Left lobe of liver (tissue), 2 donors: ENCODE measurements at places on chromosomes 1 and 21.

DNA sequence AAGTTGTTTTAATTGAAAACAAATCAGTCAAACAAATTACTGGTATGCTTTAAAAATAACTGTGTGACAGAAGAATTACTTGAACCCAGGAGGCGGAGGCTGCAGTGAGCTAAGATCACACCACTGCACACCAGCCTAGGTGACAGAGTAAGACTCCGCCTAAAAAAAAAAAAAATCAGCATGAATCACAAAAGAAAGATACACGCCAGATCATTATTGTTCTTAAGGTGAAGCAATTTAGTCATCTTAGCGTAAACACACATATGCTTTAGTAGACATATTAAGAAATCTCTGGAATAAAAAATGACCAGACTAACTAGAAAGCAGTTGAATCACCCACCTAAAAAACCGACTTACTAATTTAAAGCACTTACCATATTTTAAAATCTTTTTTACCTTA, 20.2 kb downstream of the RERE start:
- DNase-seq, result no peak

DNA sequence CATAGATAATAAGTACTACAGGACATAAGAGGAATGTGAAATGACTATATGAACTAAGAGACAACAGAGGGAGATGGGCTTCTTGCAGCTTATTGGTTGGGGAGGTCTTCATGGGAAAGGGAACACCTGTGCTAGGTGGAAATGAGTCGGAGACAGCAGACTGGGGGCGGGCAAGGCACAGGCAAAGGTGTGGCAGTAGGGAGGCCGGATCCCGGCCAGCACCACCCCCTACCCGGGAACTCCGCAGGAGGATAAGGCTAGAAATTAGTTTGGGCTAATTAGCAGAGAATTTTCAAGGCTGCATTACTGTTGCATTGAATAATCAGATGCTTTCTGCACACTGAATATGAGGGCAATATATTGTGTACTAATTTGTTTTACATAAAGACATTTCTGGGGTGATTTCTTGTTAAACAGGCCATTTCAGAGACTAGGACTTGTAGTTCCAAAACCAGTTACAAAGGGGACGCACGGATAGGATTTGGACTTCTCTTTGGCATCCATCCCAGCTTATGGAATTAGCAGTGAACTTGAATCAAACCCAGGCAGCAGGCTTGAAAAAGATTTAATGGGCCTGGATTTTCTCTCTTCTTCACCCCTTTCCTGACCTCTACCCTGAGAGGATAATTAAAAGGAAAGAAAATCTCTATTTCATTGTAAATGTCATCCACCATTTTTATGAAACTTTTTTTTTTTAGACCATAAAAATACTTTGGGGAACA, 2.2 kb upstream of the HUNK start:
- no peak for DNase-seq

DNA sequence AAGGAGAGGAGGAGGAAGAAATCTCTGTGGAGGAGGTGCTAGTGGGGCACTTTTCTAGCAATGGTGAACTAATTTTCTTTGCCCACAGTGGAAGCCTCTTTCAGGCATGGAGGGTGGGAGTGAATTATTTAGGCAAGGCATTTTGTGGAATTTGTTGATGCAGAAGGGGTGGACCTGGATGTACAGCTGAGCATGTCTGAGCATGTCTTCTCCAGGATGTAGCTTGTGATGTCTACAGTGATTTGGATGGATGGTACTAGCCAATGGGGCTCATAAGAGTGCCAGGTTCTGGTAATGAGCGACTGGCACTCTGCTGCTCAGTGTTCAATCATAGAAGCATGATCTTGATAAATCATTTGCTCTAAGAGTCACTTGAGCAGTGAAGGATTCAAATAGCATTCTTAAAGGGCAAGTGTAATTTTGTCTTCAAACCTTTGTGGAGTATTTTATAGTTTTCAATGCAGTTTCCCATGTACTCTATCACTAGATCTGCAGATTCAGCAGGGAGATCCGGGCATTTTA, 153.9 kb upstream of the LMO4 start:
- no peak for DNase-seq

- no peak for DNase-seq
Measured at GRCh38 chr21:34743831-34744230, 75.0 kb downstream of the CLIC6 start.

GRCh38 chr1:44170281-44170823, 28.9 kb upstream of the KLF18 start:
- DNase-seq, result no peak

DNA sequence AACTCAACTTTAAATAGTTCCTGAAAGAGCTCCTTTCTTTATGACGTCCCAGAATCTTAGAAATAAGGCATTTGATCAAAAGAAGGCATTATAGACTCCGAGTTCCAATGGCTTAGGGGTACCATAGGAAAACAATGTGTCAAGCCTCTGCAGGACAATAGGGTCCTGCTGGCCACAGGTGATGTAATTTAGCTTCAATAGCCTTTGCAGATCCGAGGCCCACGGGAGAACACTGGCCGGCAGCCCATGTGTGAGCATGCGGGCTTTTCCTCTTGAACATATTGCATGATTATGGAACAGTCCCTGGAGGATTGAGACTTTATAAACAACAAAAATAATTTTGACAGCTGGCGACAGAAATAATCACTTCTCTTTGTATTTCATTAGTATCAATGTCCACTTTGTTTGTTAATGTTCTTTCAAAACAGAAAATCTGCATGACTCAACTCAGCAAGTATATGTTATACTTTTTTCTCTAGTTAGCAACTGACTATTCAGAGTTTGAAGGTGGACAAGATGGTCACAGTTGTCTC, 49.0 kb upstream of the NR5A2 start:
- no peak for DNase-seq
